ENCODE measurements at places on chromosomes 2 and 18. TPM values are rescaled to one million over a fixed set of nuclear protein-coding genes. Genes with fewer than 3 reads are reported as not detected.

TMEM247 gene
- total RNA-seq, result not detected

PROKR1 gene
- total RNA-seq, result under 0.01 TPM

SCTR gene
- total RNA-seq, result not detected

ALPG gene
- not detected for total RNA-seq

TSGA10 gene
- 2.8 TPM for total RNA-seq

MAP4K4 gene
- 242 TPM for total RNA-seq

MAT2A gene
- 94.7 TPM for total RNA-seq

CASP10 gene
- 8.7 TPM for total RNA-seq

CNGA3 gene
- total RNA-seq, result 0.13 TPM

CPS1 gene
- total RNA-seq, result 19.1 TPM

ANKRD30BL gene
- not detected for total RNA-seq

AGXT gene
- total RNA-seq, result not detected

KCNK3 gene
- total RNA-seq, result 8.2 TPM

FHOD3 gene
- total RNA-seq, result 0.92 TPM

ELMOD3 gene
- 14.8 TPM for total RNA-seq

VWA3B gene
- not detected for total RNA-seq

DSG2 gene
- 0.31 TPM for total RNA-seq

DPP10 gene
- not detected for total RNA-seq

SLC5A7 gene
- total RNA-seq, result not detected

GLB1L gene
- 15.3 TPM for total RNA-seq

ANKRD62 gene
- not detected for total RNA-seq

INHBB gene
- 0.12 TPM for total RNA-seq

RFTN2 gene
- total RNA-seq, result 25.6 TPM

DSG1 gene
- not detected for total RNA-seq

TLX2 gene
- 0.06 TPM for total RNA-seq

DNAJC5G gene
- total RNA-seq, result not detected

KLHL41 gene
- 1.1 TPM for total RNA-seq

CYP26B1 gene
- total RNA-seq, result 0.25 TPM

RGPD8 gene
- total RNA-seq, result 12.9 TPM

CCDC121 gene
- total RNA-seq, result 1.8 TPM

GPR39 gene
- total RNA-seq, result 7.5 TPM

LRP2 gene
- total RNA-seq, result not detected

CFC1 gene
- not detected for total RNA-seq

STAT4 gene
- 0.31 TPM for total RNA-seq

GCKR gene
- total RNA-seq, result 22.0 TPM

CNTNAP5 gene
- total RNA-seq, result not detected

LANCL1 gene
- total RNA-seq, result 54.3 TPM

NUP35 gene
- 13.1 TPM for total RNA-seq

COL3A1 gene
- 1,561 TPM for total RNA-seq

PXDN gene
- 110 TPM for total RNA-seq

NFATC1 gene
- total RNA-seq, result 2.4 TPM

REG3A gene
- not detected for total RNA-seq

VWC2L gene
- total RNA-seq, result under 0.01 TPM

OTOS gene
- total RNA-seq, result not detected

SCG2 gene
- 4.0 TPM for total RNA-seq

EGR4 gene
- total RNA-seq, result not detected

NT5C1B gene
- not detected for total RNA-seq

LYPD6B gene
- total RNA-seq, result not detected

PRKAG3 gene
- total RNA-seq, result 0.40 TPM

LRRC30 gene
- total RNA-seq, result not detected

RNF125 gene
- 0.13 TPM for total RNA-seq

RBM44 gene
- total RNA-seq, result 0.56 TPM

RAB12 gene
- total RNA-seq, result 75.7 TPM

TMEM163 gene
- total RNA-seq, result 0.26 TPM

IL37 gene
- total RNA-seq, result not detected

EMILIN1 gene
- 292 TPM for total RNA-seq

RND3 gene
- total RNA-seq, result 285 TPM

STK25 gene
- 123 TPM for total RNA-seq

TGFBRAP1 gene
- total RNA-seq, result 14.9 TPM
